ENCODE measurements at places on chromosomes 12 and 14.
A peak's percentile ranks its signal among the peaks of the same experiment; 100 is the strongest.

GRCh38 chr12:26238341-26239121 lies 43.2 kb downstream of the SSPN start:
- DNase-seq: no peak

GRCh38 chr12:124544311-124544970 lies 23.0 kb downstream of the NCOR2 start:
- DNase-seq: no peak

- DNase-seq: no peak
Measured at GRCh38 chr14:90408713-90409112, 11.9 kb downstream of the CALM1 start.

- no peak for DNase-seq
Measured at GRCh38 chr14:89429199-89430181, 12.5 kb upstream of the FOXN3 start.

- DNase-seq: no peak
Measured at GRCh38 chr12:20463913-20464524, 95.7 kb downstream of the PDE3A start.

GRCh38 chr12:52007158-52007921 lies 594 bp downstream of the TAMALIN start:
- no peak for DNase-seq

- no peak for DNase-seq
Measured at GRCh38 chr14:69037790-69038454, 58.8 kb upstream of the ACTN1 start.

- no peak for DNase-seq
Measured at GRCh38 chr12:9221483-9221882, 13.3 kb upstream of the PZP start.

- peak; percentile 36 for DNase-seq
Measured at GRCh38 chr14:30270200-30271161, 288.5 kb upstream of the G2E3 start.
